ENCODE measurements at places on chromosomes 7 and 10.

DNA sequence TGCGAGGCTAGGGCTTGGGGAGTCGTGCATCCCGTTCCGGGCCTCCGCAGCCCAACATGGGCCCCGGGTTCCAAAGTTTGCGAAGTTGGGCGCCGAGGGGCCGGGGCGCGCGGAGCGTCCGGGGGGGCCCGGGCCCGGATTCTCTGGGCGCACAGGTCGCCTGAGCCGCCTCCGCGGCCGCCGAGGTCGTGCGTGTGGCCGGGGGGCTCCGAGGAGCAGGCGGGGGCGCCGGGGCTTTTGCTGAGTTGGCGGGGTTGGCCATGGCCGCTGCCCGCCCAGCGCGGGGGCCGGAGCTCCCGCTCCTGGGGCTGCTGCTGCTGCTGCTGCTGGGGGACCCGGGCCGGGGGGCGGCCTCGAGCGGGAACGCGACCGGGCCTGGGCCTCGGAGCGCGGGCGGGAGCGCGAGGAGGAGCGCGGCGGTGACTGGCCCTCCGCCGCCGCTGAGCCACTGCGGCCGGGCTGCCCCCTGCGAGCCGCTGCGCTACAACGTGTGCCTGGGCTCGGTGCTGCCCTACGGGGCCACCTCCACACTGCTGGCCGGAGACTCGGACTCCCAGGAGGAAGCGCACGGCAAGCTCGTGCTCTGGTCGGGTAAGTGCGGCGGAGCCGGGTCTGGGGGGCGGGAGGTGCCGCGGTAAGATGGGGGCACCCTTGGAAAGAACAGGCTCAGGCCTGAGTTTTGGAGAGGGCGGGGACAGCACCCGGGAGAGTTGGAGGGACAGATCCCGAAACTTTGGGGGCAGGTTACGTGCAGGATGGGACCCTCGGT is 643 bp downstream of the SMO start:
- peak; percentile 21 for DNase-seq

GRCh38 chr10:77562742-77563141 is 74.9 kb downstream of the KCNMA1 start:
- no peak for DNase-seq

GRCh38 chr10:44118500-44118899 is 266.4 kb downstream of the CXCL12 start:
- DNase-seq, result no peak

DNA sequence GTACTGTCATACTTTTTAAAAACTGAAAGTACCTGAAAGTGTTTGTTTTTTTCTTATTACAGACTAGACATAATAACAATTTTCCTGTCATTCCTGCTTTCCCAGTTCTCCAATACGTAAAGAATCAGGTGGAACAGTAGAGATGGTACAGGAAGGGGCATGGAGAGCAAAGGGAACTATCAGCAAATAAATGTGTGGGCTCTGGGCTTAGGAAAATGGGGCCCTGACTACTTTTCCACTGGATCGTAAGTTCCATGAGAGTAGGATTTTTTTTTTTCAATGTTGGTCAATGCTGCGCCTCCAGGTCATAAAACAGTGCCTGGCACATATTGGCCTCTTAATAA is 15.2 kb upstream of the FAS start:
- DNase-seq, result no peak

DNA sequence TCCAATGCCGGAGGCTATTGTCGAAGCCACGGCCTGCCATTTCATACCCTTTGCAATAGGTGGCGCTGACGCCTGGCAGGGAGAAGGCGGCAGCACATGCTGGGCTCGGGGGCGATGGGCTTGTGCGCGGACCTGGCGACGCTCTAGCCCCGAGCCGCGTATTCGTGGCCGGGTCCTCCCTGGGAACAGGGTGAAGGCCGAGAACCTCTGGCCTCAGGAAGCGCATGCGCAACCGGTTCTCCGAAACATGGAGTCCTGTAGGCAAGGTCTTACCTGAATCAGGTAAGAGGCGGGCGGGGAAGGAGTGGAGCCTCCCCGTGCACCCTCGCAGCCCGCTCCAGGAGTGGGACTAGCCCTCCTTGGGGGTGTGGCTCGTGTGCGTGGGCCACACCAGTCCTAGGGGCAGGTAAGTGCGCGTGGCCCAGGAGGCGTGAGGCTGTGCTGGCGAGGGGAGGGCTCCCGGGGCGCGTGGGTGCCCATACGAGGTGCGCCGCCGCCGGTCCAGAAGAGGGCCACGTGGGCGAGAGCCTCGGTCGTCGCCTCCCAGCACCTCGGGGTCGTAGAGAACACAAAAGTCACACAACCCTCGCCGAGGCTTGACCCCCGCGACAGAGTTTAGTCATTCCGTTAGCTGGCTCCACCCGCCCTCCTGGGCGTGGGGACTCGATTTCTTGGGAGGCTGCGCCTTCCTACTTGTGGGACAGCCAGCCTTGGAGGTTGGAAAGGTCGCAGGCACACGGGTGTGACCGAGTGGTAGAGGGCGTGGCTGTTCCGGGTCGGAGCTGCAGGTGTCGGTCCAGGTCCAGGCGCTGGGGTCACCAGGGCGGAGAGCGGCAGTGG is 5.6 kb upstream of the MEST start:
- DNase-seq, result peak; percentile 47

- no peak for DNase-seq
Observed at GRCh38 chr7:1872191-1873069, 202.4 kb downstream of the ELFN1 start.

- no peak for DNase-seq
Observed at GRCh38 chr10:24674892-24675632, 48.6 kb downstream of the ARHGAP21 start.

DNA sequence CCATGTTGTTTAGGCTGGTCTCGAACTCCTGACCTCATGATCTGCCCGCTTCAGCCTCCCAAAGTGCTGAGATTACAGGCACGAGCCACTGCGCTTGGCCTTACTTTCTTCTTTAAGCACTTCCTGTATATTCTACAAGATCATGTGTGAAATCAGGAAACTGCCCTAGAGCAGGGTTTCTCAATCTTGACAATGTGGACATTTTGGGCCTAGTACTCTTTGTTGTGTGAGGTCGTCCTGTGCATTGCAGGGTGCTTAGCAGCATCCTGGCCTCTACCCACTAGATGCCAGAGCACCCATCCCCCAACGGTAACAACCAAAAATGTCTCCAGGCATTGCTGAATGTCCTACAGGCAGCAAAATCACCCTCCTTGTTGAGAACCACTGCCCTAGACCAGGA is 24.7 kb downstream of the RRP12 start:
- peak; percentile 85 for DNase-seq

GRCh38 chr10:923844-924523 is 7.5 kb downstream of the LARP4B start:
- DNase-seq, result no peak

DNA sequence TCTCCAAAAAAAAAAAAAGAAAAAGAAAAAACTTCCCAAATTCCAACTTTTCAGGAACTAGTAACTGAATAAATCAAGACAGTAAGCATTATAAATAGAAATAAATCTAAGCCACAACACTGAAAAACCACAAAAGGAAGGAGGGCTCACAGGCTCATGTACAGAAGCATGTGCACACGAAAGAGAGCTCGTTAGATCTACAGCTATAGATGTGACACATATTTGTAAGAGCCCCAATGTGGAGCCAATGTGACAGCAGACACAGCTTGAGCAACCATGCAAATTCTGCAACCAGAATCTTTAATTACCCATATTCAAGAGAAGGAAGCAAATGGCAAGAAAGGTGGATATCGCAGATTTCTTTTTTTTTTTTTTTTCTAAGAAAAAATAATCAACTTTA is 94.7 kb downstream of the SORBS1 start:
- DNase-seq, result no peak

DNA sequence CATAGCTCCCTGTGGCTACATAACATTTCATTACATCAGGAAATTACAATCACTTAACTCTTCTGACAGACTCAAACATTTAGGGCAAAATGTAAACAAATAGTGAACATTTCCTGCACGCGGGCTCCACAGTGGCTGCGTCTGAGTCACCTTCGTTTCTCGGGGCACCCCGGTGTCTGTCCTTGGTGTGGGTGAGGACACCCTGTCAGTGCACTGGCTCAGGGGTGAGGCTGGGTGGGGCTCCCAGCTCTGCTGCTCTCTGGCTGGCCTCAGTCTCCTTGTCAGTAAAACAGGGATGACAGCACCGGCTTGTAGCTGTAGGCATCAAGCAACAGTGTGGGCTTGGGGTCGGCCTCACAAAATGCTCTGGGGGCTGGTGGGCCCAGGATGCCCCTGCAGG is 237.1 kb upstream of the SHH start:
- no peak for DNase-seq

DNA sequence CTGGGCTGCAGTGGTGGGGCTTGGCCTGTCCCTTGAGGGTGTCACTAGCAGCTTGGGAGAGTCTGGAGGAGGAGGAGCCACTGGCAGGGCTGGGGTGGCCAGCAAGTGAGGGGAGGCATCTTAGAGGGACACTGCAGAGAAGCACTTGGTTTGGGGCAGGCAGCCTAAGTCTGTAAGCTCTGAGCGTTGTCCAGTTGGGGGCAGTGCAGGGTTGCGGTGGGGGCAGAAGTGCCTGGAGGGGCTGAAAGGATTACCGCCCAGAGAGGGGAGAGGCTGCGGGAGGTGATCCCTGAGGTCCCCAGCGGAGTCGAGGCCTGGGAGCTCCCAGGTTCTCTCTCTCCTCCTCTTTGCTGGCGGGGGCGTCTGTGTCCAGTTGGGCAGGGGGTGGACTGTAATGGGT is 7.4 kb downstream of the ADCYAP1R1 start:
- no peak for DNase-seq

DNA sequence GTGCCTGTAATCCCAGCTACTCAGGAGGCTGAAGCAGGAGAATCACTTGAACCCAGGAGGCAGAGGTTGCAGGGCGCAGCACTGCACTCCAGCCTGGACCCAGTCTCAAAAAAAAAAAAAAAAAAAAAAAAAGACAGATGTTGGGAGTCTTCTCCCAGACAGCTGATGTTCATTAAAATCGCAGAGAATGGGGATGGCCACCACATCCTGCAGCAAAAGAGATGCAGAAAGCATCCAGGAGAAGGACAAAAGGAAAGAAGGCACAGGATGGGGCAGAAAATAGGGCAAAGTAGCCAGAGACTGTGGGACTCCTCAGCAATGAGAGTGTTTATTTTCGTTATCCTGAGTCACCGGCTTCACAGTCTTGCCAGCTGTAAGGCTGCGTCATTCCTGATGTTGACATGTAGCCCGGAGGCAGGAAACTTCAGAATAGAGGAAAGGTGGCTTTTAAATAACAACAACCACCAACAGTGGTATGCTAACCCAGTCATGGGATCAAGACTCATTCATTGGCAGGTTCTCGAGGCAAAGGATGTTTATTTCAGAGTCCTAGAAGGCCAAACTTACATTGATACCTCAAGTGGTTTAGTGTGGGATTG is 149.5 kb upstream of the SVIL start:
- DNase-seq, result peak; percentile 93

DNA sequence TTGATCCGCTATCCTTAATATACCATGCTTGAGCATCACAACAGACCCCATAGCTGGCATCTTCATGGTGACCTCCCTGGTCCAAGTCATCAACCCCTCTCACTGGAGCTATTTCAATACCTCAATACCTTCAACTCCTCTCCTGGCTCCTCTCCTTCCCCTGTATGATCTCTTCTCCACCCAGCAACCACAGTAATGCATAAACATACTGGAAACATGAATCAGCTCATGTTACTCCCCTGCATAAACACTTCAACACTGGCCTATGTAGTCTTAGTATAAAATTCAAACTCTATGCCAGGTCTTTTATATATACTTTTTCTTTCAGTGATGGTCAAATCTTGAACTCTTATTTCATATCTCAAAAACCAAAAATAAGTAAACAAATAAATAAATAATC is 31.8 kb upstream of the TMEM273 start:
- no peak for DNase-seq

DNA sequence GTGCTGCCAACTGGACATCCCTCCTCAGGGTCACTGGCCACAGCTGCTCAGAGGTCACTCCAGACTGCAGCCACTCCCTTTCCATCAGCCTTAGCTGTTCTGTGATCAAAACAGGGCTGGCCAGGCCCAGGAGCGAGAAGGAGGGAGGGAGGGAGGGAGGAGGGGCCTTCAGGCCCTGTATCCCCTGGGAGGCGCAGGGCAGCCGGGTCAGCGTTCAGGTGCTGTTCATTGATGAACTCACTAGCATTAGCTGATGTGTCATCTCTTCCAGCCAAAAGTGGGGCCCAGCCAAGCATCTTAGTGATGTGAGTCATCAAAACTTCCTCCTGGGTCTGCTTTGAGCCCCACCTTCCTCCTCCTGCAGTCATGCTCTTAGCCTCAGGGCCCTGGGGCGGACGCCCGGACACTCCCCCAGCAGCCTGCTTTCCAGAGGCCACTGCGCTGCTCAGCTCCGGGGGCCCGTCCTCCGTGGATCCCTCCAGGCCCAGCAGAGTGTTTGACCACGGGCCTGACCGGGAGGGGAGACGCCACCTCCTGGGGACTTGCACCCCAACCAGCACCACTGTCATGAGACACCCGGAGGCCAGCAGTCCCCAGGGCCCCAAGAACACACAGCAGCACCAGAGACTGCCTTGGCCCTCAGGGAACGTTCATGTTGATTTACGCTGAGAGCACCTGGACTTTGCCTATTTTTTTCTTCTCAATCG is 149.2 kb downstream of the PRKAG2 start:
- DNase-seq, result peak; percentile 87

GRCh38 chr10:122553341-122553740 is 7.2 kb upstream of the DMBT1 start:
- no peak for DNase-seq

DNA sequence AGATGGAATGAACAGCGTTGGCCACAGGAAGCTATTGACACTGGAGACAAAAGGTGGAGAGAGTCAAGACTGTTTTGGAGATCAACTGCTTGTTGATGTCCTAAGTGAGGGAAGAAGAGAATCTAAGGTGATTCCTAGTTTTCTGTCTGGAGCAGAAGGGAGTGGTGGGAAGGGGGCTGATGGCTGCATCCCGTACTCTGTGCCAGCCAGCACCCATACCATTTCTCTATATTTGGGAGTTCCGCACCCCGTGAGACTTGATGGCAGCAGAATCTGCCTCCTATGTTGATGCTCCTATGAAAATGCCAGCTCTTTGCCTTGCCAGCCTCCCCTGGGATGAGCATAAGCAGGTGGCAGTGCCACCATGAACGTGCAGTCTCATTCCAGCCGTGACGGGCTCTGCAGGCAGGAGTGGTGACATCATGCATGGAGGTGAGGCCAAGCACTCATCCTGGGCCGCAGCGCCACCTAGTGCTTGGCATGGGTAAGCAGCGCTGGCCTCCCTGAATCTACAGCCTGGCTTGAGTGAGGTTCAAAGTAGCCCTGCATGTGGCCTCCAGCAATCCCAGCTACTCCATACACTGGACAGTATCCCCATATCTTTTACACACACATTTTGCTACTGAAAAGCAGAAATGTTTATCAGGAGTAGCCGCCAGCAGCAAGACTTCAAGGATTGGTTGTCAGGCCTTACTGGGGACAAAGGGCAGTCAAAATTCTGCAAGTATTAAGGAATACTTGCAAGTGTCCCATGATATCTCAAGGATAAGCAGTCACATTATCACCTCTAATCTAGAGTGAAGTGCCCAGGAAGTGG is 43.0 kb downstream of the PODXL start:
- DNase-seq, result peak; percentile 73

- DNase-seq, result no peak
Observed at GRCh38 chr10:42150428-42151061, 487.8 kb downstream of the ZNF33B start.

- no peak for DNase-seq
Observed at GRCh38 chr10:131004276-131004675, 307.2 kb downstream of the TCERG1L start.

- DNase-seq, result no peak
Observed at GRCh38 chr7:90972906-90973550, 291.2 kb upstream of the FZD1 start.

- peak; percentile 51 for DNase-seq
Observed at GRCh38 chr10:102644646-102645387, 538 bp downstream of the TRIM8 start.
